Head of caudate nucleus (tissue), 42 donors: ENCODE measurements at places on chromosomes 5 and 9.

GRCh38 chr9:6382681-6383080 lies 30.3 kb upstream of the UHRF2 start:
- no peak for DNase-seq

DNA sequence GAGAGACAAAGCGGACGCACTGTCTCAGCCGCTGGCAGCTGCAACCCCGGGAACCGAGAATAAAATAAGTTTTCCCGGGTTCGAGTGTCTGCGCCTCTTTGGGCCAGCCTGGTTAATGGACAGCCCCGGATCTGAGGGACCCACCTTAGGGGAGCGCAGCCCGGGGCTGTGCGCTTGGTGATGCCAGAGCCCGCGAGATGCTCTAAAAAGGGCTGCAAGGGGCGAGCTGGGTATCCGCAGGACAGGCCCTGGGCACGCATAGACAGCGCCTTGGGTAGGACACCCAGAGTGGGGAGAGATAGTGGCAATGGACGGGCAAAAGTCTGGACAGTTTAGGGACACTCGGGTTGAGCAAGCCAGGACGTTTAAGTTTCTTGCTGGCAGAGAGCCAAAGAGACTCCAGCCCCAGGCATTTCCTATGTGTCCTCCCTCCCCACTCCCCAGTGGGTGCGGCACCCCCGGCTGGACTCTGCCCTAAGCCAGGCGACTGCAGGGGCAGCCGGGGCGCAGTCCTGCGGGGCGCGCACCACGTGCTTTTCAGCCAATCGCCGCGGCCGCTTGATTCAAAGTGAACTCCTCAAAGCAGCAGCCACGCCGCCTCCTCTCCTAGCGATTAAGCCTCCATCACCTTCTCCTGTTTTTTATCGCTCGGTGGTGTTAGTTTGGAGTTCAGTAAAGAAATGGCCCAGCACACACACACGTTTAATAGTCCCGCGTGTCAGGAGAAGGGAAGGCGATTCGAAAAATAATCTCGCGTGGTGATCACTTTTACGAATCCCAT lies 616 bp upstream of the ENC1 start:
- DNase-seq: peak; percentile 86

DNA sequence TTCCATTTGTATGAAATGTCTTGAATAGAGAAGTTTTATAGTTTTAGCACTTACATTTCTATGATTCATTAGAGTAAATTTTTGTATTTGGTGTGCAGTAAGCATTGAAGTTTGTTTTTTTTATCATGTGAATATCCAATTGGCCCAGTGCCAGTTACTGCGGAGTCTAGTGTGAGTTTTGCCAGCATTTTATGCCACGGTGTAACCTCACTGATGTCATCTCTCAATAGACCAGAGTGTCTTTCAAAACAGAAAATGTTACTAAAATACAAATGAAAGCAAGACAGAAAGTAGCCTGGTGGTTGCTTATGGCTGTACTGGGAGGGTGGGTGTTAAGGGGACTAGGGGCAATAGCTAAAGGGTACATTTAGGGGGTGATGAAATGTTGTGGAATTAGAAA lies 62.8 kb downstream of the IPPK start:
- DNase-seq: no peak

DNA sequence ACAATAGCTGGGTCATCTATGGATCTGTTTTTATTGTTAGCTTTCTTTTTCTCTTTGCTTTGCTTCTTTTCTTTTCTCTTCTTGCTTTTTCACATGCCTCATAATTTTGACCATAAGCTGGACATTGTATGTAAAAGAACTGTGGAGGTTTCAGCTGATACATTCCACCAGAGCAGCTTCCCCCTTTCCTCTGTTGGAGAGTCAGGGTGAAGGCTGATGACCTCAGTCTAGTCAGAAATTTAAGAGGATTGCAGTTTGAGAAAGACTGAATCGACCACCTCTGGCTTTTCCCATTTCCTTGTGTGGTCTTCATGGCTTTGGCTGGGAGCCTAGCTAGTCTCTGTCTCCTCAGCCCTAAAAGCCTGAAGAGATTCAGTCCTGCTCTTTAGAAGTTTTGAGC lies 42.0 kb downstream of the KCNIP1 start:
- DNase-seq: no peak

DNA sequence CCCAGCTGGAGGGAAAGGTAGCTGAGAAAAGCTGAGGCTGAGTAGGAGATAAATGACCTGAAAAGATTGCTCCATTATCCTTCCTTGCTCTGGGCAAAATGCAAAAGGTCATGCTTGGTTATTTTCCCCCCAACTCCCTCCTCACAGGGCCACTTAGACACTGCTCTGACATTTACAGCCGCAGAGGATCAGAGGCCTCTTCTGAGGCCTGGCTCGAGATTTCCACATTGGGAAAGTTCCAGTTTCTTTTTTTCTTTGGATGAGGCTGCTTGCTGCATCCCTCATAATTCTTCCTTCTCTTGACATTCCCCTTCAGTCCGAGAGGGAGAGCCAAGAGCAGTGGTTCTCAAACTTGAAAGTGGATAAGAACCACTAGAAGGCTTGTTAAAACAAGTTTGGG lies 60.1 kb upstream of the HSPA9 start:
- no peak for DNase-seq

- no peak for DNase-seq
These were observed 398 bp downstream of the RAPGEF6 start for GRCh38 chr5:131634666-131634995.

GRCh38 chr5:115360046-115360685 lies 63.7 kb upstream of the CCDC112 start:
- DNase-seq: no peak

DNA sequence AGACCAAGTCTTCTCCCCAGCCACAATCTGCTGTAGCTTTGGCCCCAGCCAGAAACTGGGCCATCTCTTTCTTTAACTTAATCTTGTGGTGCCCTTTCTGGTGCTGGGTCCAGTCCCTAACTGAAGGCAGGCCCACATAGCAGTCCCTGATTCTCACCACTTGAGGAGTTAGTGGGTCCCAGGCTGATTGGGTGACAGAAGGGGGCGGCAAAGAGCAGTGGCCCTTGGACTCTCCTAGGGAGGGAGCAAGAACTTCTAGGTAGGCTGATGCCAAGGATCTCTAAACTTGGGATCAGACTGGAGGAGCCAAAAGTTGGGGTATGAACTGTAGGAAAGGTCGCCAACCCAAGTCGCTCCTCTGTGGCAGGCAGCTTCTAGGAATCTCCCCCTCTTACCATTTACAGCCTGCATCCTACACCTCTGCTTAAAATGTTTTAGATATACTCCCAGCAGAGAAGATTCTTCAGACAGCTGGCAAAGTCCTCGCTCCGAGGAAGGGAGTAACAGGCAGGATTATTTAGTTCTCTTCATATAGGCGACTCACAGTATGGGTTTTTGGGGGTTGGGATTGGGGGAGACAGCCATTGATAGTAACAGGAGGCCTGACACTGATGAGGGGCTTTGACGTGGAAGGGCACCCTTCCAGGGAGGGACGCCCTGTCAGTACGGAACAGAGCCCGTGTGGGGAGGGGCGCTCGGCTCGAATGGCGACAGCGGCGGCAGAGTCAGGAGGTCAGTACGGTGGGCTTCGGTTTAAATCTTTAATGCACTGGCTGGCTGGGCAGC lies 2.0 kb upstream of the CCL27 start:
- peak; percentile 90 for DNase-seq

GRCh38 chr5:154542581-154542980 lies 64.6 kb upstream of the HAND1 start:
- DNase-seq: no peak

GRCh38 chr5:60162441-60162840 lies 268.9 kb upstream of the PDE4D start:
- no peak for DNase-seq

GRCh38 chr5:74241751-74242140 lies 398.8 kb downstream of the ENC1 start:
- no peak for DNase-seq

GRCh38 chr9:70552561-70552960 lies 138.1 kb upstream of the KLF9 start:
- DNase-seq: no peak

GRCh38 chr9:127122176-127123063 lies at the start of gene ANGPTL2:
TSS of gene ANGPTL2 (minus strand) at chr9:127122635. CDS start at chr9:127108731, 13,904 bp downstream.
- peak; percentile 93 for DNase-seq

DNA sequence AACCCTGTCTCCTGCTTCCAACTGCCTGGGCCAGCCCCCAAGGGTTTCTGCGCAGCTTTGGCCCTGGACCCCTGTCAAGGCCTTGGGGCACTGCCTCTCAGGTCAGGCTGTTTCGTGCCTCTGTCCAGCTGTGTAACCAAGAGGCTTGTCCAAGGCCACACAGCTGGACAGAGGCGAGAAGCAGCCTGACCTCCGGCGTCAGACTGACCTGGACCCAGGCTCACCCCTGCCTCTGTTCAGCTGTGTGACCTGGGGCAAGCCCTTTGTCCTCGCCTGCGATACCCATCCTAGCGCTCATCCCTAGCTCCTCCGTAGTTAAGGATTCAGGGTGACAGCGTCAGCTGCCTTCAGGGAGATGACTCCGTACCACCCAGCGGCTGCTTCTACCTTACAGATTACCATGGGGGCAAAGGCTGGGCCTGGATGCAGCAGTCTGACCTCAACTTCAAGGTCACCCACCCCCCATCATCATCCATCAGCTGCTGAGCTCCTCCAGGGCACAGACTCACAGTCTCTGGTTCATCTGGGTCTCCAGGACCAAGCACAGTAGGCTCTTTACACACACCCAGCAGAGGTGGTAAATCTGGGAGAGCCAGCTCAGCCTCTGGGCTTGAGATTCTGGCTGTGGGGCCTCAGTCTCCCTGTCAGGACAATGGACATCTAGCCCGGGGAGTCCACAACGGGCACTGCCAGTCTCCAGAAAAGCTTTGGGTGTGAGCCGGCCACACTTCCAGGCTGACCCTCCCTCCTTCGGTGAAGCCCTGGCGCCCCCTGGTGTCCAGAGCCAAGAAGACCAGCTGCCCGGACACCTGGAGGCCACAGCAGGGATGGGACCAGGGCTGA lies 7.9 kb downstream of the AK1 start:
- peak; percentile 79 for DNase-seq
